ENCODE measurements at places on chromosomes 2 and 18. TPM values are rescaled to one million over a fixed set of nuclear protein-coding genes. Genes with fewer than 3 reads are reported as not detected.

DNA sequence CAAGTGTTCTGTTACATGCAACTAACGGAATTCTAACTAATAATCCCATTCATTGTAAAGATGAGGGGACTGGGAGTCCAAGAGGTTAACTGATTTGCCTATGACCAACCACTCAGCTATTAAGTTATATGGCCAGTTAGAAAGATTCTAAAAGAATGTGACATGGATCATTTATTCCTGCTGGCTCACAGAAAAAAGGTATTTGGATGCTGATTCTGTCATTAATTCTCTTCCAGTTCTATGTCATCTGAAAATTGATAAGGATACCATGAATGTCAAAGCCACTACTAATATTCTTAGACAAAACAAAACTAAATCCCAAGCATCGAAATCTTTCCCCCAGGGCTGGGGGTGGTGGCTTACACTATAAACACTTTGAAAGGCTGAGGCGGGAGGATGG lies 41.2 kb upstream of the GORASP2 start:
- no peak for DNase-seq

GRCh38 chr2:230140667-230141066 lies 71.9 kb upstream of the SLC16A14 start:
- no peak for DNase-seq

GRCh38 chr2:48482769-48483168 lies 47.2 kb upstream of the STON1 start:
- DNase-seq = no peak

DNA sequence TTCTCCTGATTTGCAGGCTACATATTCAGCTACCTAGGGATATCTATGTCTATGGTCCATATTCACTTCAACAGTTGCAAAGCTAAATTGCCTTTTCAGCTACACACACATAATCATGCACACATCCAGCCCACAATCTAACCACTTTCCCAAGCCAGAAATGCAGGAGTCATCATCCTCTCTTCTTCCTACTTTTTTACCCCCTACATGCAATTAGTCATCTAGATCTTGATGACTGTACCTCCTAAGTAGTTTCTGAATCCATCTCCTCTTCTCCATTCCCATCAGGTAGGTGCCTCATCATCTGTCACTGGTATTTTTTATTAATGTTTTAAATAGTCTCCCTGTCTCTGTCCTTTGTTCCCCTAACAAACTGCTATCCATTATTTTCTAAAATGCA lies 23.7 kb upstream of the SPRED2 start:
- DNase-seq = no peak

GRCh38 chr2:220491670-220492069 lies 864.2 kb downstream of the SLC4A3 start:
- no peak for DNase-seq

The C2orf15 gene
- not detected for total RNA-seq

The FOXI3 gene
- not detected for total RNA-seq

Measured in right atrium auricular region (tissue), 2 donors.